Hepatic stellate cell (primary cell): ENCODE measurements at places on chromosomes 16 and 17.
A peak's percentile ranks its signal among the peaks of the same experiment; 100 is the strongest.

GRCh38 chr16:22358000-22358399 lies 16.4 kb downstream of the CDR2 start:
- no peak for DNase-seq

- no peak for DNase-seq
Observed at GRCh38 chr17:28029044-28029443, 13.4 kb upstream of the NLK start.

GRCh38 chr16:31085411-31085810 lies 3.3 kb downstream of the PRSS53 start:
- no peak for DNase-seq

GRCh38 chr16:6993544-6993943 lies 339.1 kb upstream of the RBFOX1 start:
- no peak for DNase-seq

- no peak for DNase-seq
Observed at GRCh38 chr16:9476744-9477143, 385.3 kb downstream of the HAPSTR1 start.

DNA sequence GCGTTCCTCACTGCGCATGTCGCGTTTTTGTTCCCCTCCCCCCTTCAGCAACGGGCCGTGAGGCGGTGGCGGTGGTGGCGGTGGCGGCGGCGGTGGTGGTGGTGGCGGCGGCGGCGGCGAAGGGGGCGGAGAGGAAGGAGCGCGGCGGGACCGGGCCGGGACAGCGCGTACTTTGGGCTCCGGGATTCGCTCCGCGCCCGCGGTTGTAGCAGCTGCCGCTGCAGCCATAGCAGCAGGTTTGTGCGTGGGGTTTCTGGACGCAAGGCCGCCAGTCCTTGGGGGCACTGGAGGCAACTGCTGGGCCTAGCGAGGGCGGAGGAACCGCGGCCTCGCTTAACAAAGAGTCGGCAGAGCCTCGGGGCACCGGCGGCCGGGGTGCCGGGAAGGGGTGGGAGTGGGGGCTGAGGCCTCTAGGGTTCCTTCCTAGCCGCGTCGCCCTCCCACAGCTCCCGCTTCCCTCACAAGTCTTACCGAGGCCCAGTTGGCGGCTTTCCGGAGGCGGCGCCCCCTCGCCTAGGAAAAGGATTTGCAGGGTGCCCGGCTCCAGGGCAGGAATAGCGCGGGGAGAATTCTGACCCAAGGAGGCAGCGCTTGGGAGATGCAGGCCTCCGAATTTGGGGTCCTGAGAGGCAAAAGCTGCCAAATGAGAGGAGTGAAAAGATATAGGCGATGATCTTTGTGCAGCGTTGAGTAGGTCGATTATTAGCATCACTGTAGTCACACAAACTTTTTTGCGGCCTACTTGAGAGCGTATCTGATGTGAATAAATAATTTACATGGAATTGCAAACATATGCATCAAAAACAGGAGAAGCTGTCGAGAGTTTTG lies at the start of gene DDX42:
Gene DDX42, plus strand, starts transcription at position 30 of the 828 bp plus-strand sequence. CDS start 12,880 bp downstream, outside the sequence.
- peak; percentile 54 for DNase-seq
